ENCODE measurements at places on chromosomes 7 and 10.

- DNase-seq: no peak
Measured at GRCh38 chr7:99557940-99558305, 519 bp upstream of the ZNF655 start.

DNA sequence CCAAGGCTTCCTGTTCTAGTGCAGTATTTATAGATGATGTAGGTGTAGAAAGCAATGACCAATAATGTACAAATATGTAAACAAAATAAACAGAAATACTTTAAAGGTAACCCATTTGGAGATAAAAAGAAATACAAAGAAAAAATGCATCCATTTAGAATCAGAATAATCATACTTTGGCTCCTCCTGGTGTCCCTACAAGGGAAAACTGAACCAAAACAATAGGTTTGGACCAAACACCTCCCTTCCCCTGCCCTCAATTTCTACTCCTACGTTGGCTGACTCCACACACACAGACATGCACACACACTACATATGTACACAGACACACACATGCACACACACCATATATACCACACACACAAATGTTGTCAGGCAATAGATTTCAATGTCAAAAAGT, 36.0 kb downstream of the C10orf143 start:
- no peak for DNase-seq

GRCh38 chr7:80127412-80128160, 7.0 kb upstream of the GNAI1 start:
- no peak for DNase-seq

GRCh38 chr7:113446791-113447190, 328.4 kb upstream of the SMIM30 start:
- no peak for DNase-seq

- DNase-seq: peak; percentile 43
Measured at GRCh38 chr7:97845622-97846203, 26.5 kb downstream of the ASNS start.

DNA sequence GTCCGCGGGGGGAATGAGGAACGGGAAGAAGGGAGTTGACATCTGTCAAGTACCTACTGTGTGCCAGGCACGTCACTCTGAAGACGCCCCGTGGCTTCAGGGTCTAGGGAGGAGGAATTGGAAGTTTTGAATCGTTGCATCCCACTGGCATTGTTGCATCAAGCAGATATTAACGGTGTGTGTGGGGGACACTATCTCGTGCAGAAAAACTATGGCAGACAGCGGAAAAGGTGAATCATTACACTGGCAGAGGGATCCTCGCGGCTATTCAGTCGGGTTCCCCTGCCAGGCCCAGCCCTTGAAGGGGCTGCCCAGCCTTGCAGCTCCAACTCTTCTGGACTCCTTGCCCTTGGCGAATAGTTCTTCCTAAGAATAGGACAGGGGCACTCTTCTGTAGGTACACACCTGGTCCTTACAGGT, 1.0 kb upstream of the KIAA1549 start:
- no peak for DNase-seq

GRCh38 chr10:96683065-96683464, 37.2 kb downstream of the PIK3AP1 start:
- DNase-seq: no peak

GRCh38 chr7:134903073-134903790, 83.1 kb upstream of the AGBL3 start:
- no peak for DNase-seq

DNA sequence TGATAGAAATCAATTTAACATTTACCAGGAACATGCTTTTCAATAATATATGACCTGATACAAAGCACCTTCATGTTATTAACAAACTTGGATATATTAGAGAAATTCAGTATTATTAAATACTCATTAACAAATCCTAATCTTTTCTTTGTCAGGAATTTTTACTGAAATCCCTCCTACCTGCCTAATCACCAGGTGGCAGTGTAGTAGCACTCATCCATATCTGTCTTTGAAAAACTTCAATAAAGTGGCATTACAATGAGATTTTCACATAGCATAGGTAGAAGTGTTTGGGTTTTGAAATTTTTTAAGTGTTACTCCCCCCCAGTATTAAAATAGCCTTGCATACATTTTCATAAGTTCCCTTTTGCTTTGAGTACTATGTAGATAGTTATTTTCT, 1246.6 kb upstream of the LRRN3 start:
- peak; percentile 1 for DNase-seq

DNA sequence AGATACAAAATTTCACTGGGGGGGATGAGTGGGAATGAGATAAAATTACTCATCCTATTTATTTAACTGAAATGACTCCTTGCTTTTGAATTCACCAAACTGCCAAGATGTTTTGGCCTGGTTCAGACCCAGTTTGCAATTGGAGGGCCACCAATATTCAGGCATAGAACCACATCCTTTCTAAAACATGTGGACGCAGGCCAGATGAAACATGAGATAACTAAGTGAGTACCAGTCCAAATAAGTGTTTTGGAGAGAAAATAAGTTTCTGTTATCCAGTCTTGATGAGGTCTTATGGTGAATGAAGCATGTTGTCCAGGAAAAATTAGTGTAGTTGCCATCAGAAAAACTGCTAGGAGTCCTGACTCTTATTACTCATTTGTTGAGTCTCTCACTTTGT, 36.3 kb upstream of the PDK4 start:
- no peak for DNase-seq

GRCh38 chr7:19305698-19306097, 160.5 kb upstream of the FERD3L start:
- DNase-seq: no peak

DNA sequence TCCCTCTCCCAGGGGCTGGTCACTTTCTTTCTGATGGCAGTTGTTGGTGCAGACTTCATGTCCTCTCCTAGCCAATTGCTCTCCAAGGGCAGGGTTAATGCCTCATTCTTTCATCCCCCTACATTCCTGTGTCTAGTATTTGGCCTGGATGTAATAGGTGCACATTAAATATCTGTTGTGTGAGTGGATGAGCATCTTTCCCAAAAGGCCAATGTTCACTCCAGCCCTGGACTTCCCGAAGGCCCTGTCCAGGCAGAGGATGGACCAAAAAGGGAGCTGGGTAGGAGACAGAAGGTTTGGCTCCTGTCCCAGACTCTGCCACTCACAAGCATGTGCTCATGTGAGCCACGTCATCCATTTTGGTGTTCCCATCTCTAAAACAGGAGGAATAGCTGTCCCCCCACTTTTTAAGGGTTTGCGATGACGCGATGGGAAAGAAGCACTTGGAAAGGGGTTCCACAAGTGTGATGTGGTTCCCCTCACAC, 47.5 kb downstream of the RGS10 start:
- DNase-seq: no peak

DNA sequence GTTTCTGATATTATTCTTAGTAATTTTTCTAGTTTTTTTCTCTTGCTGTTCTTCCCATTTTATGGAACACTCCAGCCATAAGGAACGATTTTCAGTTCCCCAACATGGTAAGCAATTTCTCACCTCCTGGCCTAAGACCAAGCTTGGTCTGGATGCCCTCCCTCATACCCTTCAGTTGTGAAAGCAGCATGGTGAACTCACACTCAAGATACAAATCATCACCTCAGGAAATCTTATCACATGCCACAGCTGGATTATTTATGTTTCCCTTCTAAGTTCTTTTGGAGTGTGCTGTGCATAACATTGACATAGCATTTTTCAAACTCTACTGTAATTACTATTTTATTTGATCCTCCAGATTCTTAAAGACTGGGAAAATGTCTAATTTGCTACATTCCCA, 216.6 kb downstream of the AGMO start:
- DNase-seq: no peak

DNA sequence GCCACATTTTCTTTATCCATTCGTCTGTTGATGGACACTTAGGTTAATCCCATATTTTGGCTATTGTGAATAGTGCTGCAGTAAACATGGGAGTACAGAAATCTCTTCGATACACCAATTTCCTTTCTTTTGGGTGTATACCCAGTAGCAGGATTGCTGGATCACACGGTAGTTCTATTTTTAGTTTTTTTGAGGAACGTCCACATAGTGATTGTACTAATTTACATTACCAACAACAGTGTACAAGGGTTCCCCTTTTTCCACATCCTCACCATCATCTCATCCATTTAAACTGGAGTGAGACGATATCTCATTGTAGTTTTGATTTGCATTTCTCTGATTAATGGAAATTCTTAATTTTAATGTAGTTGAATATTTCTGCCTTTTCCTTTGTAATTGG, 19.3 kb downstream of the VKORC1L1 start:
- DNase-seq: no peak

DNA sequence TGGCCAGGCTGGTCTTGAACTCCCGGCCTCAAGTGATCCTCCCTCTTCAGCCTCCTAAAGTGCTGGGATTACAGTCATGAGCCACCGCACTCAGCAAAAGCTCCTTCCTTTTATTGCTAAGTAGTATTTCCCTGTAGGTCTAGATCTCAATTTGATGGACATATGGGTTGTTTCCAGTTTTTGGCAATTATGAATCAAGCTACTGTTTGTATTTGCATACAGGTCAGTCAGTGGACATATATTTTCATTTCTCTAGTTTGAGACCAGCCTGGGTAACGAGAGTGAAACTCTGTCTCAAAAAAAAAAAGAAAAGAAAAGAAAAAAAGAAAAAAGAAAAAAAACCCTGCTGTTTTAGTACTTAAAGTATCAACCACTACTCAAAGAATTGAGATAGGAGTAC, 6.4 kb upstream of the PRKRIP1 start:
- DNase-seq: no peak

- no peak for DNase-seq
Measured at GRCh38 chr10:34845070-34845469, 30.0 kb upstream of the PARD3 start.

GRCh38 chr10:132626019-132626760, 88.6 kb downstream of the INPP5A start:
- no peak for DNase-seq

- peak; percentile 20 for DNase-seq
Measured at GRCh38 chr7:32515890-32516550, 20.7 kb downstream of the AVL9 start.

GRCh38 chr7:51160990-51161615, 155.5 kb downstream of the COBL start:
- DNase-seq: peak; percentile 73

- DNase-seq: no peak
Measured at GRCh38 chr10:8035641-8036470, 18.6 kb upstream of the GATA3 start.

GRCh38 chr7:31917256-31917655, 153.0 kb downstream of the PDE1C start:
- DNase-seq: no peak

GRCh38 chr10:110074298-110074697, 66.5 kb downstream of the ADD3 start:
- peak; percentile 17 for DNase-seq

- no peak for DNase-seq
Measured at GRCh38 chr10:78594559-78595268, 474.1 kb upstream of the ZMIZ1 start.

GRCh38 chr7:91778416-91778815, 102.1 kb downstream of the MTERF1 start:
- DNase-seq: no peak

- peak; percentile 51 for DNase-seq
Measured at GRCh38 chr10:63173468-63174232, 40.5 kb downstream of the NRBF2 start.

- DNase-seq: no peak
Measured at GRCh38 chr7:102467581-102468477, 3.0 kb downstream of the LRWD1 start.

DNA sequence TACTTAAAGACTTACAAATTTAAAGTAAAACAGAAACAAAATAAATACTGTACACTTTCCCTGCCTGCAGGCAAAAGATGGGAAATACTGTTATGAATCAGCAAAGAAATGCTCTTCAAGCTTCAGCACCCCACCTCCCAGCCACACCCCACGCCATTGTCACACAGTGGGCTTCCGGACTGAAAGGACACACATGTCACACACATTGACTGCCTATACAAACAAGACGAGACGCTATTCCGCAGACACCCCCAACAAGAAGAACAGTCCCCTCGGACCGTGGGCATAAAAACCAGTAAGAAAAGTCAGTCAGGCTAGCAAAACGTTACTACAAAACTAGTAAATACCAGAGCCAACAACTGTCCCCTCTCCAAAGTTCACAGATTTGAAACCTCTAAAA, 22.2 kb upstream of the PARP12 start:
- peak; percentile 68 for DNase-seq

DNA sequence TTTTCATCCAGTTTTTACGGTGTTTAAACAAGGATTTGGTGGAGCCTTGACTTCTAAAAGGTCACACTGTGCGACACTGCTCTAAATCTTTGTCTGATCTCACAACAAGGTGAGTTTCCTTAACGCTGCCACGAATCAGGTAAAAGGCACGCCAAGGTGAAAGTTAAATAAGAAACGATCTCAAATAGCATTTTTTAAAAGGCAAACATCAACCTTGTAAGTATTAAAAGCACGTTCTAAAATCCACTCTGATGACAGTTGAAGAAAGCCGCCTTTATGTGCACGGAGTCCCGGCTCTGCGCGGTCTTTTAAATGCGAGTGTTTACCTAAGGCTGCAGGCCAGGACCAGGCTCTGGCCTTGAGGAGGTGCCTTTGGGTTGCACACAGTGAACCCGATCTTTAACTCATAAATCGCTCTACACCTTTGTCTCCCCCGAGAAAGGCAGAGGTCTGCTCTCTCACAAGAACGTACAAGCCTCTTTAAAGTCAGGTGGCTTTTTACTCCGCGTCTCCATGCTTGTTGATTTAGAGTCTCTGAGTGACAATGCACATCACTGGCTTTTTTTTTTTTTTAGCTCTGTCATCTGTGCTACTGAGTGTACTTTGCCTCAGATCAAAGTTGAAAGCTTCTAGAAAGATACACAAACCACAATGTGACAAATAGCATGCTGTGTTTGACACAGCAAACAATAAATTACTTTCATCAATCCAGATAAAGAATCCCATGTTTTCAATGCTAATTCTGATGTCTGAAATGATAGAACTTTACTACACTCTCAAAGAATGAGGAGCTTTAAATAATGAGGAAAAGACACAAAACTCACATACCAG, 25.9 kb upstream of the RNF32 start:
- no peak for DNase-seq

DNA sequence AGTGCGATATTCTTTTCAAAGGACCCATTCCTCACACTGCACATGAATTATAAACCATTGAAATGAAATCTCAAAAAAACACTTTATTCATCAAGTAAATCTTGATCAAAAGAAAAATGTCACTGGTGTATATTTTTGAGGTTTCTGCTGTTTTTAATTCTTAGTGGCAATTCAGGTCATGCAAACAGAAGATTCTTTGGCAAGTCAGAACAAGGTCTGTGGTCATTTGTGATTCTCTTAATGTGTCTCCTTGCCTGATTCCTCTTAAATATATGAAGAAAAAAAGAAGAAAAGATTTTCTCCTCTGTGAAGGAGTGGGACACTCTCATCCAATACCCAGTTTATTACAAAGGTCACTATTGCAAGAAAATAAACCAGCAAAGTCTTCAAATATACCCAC, 308.2 kb upstream of the BMPER start:
- no peak for DNase-seq
